ENCODE measurements at places on chromosomes 2 and 18.

DNA sequence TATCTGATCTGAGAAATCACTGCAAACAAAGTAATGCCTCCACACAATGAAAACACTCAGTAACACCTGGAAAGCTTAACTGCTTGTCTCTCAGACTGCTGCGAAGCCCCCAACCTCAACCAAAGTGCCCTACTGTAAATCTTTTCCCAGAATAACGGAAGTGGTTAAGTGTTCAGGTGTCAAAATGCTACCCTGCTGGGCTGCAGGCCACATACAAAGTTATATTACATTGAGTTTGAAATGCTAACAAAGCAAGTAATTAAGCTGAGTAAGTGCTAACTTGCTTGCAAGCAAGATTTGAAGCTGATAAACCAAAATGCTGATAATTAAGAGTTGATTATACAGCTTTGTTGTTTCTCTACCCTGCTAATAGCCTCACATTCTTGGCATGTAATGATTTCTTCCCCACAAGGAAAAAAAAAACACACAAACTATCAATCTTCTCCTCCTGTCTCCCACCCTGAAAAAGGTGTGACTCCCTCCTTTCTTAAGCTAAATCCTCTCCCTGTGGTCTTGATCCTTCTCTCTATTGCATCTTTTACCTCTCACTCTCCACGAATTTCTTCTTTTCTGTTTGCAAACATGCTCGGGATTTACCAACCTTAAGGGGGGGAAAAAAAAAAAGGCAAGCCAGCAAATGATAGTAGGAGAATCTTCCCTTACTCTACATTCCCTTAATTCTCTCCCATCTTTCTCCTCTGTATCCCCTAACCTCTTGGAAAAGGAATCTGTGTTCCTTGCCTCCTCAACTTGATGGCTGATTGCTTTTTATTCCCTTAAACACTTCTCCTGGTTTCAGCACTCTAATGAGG lies 266.8 kb upstream of the SIX3 start:
- DNase-seq: no peak

- DNase-seq: no peak
Measured at GRCh38 chr2:127645395-127646291, at the start of gene GPR17. Gene GPR17, plus strand, starts transcription at chr2:127646153. Its CDS starts 4,583 bp downstream, at chr2:127650736.

- no peak for DNase-seq
Measured at GRCh38 chr2:111135910-111136297, 15.2 kb downstream of the BCL2L11 start.

GRCh38 chr2:26276484-26277227 lies 31.9 kb downstream of the HADHB start:
- no peak for DNase-seq

DNA sequence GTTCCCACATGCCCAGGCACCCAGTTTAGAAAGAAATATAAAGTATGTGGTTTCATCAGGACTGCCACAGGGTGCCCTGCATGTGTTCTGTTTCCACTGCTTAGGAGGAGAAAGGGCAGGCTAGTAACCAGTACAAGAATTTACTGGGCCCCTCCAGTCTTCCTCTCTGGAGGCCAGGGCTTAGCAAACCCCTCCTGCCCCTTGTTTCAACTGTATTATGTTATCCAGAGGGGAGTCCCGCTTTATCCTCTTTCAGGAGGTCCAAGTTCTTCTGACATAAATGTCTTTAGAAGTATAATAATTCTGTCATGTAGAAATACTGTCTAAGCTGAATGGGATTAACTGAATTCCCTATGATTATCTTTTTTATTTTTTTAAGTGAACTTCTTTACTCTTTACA lies 132.1 kb downstream of the WDSUB1 start:
- DNase-seq: peak; percentile 80

DNA sequence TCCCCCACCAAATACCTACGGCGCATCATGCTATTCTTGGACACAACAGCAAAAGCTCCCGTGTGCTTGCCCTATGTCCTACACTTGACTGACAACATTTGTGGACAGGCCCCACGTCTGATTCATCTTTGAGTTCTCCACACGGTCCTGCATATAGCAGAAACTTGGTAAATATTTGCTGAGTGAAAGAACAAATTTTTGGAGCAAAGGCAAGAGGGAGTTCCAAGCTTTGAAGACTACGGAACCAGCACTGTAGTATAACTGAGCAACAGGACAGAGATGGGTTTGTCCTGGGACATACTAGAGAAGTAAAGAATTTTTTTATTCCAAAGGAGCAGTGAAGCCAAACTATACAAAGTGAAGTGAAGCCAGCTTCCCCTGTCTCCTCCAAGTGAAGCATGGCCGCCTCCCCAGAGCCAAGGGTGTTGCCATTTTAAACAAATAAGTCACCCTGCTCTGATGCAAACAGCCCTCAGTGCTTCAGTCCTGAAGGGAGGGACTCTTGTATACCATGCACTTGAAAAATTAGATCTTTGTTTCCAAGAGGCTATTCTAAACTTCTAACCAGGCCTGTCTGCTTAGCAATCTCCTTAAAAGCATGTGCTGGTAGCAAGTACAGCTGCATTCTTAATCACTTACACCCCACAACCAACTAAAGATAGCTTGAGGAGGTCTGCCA lies 35.9 kb downstream of the SPRED2 start:
- no peak for DNase-seq

- DNase-seq: peak; percentile 7
Measured at GRCh38 chr2:201465524-201465971, 14.0 kb downstream of the STRADB start.

- DNase-seq: no peak
Measured at GRCh38 chr2:439077-439476, 151.2 kb upstream of the ALKAL2 start.

GRCh38 chr2:10877651-10878111 lies 34.1 kb upstream of the KCNF1 start:
- DNase-seq: no peak

DNA sequence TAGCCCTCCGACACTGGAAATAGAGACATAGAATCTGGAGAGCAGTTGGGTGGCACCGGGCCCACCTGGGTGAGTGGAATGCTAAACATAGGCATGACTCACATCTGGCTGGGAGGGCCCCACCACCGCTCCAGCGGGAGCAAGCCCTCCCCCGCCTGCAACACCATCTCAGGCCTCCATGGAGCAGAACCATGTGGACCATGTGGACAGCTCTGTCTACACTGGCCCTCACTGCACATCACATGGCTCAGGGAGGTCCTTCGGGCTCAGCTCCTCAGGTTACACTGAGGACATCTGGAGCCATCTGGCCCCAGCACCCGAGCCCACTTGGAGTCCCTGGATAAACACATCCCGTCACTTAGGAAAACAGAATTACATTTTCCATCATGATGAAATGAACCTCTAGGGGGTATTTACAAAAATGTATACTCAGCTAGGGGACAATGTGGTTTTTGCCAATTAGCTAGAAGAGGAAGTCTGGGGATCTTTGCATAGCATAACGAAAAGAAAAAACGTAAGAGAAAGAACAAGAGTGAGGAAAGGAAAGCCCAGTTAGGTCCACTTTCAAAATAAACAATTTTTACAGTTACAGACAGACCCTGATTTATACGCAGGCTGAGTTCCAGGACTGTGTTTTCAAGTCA lies 30.7 kb upstream of the MLPH start:
- no peak for DNase-seq

- no peak for DNase-seq
Measured at GRCh38 chr2:239870276-239870675, 154.9 kb downstream of the NDUFA10 start.

DNA sequence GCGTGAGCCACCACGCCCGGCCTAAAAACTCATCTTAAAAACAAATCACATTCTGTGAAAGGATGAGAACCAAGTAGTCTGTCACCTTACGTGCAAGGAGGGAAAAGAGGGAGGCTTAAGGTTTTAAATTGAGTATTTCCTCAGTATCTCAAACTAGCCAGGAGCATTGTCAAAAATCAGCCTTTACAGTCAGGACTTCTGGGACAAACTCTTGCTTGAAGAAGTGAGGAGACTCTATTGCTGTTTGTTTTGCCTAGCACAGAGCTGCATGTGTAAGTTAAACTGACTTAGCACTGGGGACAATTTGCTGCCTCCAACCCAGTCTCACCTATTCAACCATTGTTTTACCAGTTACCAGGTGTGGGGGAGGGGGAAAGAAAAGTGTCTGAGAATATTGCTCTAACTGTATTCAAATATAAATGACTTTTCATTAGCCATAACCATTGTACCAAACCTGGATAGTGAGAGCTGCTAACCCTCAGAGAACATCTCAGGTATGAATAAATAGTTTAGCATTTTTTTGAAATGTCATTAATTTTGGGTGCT lies 3.6 kb downstream of the INO80D start:
- no peak for DNase-seq

- no peak for DNase-seq
Measured at GRCh38 chr18:44959013-44959412, 278.3 kb downstream of the SETBP1 start.

DNA sequence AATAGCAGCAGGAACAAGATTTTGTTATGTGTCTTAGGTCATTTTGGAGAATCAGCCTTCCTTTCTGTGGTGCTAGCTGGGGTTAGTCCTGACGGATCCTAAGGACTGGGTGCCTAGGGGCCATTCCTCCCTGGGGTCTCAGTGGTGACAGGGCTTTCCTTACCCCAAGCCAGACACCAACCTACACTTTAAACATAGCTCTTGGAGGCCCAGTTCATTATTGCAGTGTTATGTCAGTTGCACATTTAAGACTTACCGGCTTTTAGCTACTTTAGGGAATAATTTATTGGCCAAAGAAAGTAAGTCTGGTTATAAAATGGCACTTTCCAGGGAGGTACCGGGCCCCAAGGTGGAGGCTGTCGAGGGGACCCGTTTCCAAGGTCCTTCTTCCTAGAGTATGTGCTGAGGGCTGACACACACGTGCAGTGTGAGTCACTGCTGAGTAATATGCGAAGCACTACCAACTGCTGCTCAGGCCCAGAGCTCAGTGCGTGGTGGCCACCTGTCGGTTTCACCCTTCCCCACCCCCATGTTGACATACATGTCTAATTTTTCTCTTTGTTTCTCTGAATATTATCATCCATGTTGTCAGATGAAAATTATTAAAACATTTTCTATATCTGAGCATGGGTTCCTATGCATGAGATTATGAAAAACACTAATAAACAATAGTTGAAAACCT lies 37.0 kb upstream of the GRHL1 start:
- DNase-seq: no peak

DNA sequence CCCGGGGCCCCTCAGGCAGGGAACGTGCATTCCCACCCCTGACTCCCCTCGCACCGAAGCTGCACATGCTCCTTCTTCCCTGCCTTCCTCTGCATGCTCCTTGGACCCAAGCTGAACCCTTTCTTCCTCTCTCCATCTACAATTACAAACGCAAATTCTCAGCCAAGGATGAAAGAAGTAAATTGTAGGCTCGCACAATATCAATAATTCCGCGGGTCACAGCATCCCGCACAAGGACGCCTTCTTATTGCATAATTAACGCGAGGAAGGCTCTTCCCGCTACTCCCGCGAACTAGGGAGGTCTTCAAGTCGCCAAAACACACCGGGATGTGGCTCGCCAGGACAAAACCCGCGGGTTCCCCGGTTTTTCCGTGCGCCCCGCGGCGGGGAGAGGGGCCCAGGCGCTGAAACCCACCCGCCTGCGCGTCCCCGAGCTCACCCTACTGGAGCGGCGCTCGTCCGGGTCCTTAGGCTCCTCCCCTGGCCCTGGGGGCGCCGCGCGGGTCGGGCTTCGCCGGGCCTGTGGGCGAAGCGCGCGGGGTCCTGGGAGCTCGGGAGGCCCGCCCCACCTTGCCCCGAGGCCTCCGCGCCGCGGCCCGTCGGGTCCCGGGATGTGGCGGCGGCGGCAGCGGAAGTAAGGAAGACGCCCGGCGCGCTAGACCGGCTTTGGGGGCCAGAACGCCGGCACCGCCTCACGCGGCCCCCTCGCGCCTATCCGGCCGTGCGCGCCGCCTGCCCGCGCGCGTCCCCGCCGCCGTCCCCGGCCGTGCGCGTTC lies at the start of gene CHST10:
TSS of gene CHST10 (minus strand) at position 734 of the 776 bp plus-strand sequence. CDS start 10,993 bp downstream, outside the sequence.
- DNase-seq: peak; percentile 75

- DNase-seq: peak; percentile 10
Measured at GRCh38 chr2:150047620-150048222, 439.7 kb downstream of the RND3 start.

DNA sequence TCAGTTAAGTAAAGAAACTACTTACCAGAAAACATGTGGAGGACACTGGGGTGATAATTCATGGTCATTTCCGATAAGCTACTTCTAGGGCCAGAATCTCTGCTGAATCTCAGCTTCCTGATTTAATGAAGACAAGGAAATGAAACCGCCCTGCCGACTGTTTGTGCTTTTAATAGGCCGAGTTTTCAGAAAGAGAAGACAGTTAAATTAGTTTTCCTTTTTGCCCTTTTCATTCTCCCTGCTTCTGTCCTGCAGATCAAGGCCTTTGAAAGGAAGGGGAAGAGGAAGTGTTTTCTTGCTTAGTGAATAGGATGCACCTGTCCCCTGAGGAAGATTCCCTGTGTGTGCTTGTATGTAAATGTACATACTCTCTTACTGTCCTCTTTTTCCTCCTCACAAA lies 126.6 kb downstream of the SH3RF3 start:
- DNase-seq: peak; percentile 34

DNA sequence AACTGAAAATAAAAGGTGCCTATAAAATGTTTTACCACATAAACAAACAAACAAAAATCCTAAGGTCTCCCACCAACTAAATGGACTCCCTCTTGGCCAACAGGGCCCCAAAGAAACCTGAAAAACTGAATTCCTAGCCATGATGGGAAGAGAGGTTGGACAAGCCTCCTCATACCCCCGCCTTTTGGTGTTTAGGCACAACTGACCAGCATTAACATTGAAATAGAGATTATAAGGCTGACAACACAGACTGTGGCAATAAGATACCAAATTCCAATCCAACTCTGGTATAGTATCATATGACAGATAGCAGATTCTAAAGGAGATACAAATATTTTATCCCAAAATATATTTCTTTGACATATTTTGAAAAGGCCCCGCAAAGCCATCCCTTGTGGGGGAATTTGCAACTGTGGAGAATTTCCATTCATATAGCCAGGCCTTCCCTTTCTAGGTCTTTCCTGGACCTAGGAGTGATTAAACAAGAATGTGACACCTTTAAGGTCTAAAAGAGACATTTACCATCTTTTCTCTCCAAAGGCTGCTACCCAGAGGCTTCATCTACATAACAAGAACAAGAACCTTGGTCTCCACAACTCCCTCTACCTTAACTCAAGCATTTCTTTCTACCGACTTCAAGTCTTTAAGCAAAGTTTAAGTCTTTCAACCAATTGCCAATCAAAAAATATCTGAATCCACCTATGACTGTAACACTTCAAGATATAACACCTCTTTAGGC lies 80.0 kb downstream of the CHN1 start:
- no peak for DNase-seq

- no peak for DNase-seq
Measured at GRCh38 chr2:113098041-113098440, 29.4 kb upstream of the IL1RN start.

GRCh38 chr2:134393075-134393461 lies 139.2 kb downstream of the MGAT5 start:
- peak; percentile 17 for DNase-seq

Measured in umbilical cord (tissue), 2 donors.